NB4 (cell line): ENCODE measurements at places on chromosomes 13 and 19.

- no peak for DNase-seq
These were observed 22.0 kb upstream of the LRRC4B start for GRCh38 chr19:50590191-50590590.

DNA sequence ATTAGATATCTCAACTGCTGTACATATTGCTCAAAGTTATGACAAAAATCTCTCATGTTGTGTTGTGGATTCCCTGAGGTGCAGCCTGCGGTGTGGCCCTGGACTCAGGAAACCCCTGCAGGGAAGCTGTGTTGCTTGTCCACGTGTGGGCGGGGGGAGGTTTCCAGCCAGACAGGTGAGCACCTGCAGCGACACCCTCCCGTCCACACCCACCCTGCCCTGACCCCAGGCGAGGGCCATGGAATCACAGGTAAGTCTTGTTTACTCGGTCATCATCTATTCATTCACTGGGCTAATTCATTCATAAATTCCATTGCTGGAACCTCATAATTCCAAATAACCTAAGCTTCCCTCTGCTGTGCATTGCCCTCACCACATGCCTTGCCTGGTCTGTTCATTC is 14.1 kb downstream of the PLPP2 start:
- DNase-seq = no peak

DNA sequence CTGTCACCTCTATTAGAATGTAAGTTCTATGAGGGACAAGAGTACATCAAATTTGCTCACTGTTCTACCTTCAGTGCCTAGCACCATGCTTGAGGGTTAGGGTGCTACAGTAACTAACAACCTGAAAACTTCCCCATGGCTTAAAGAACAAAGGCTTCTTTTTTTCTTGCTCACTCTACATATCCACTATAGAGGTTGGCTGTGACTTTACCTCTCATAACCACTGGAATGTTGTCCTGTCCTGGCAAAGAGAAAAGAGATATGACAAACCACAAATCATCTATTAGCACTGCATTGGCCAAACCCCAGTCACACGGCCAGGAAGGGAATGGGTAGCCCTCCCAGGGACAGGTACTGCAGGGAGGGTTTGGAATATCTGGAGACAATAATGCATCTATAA is 23.2 kb upstream of the ACOD1 start:
- DNase-seq = no peak

- no peak for DNase-seq
These were observed 4.7 kb downstream of the CCDC194 start for GRCh38 chr19:17389288-17389687.

- DNase-seq = peak; percentile 54
These were observed 4.9 kb upstream of the CLEC17A start for GRCh38 chr19:14577885-14578427.

- no peak for DNase-seq
These were observed 59.5 kb downstream of the ZIC5 start for GRCh38 chr13:99911965-99912566.

GRCh38 chr19:1748115-1748872 is 5.0 kb upstream of the ONECUT3 start:
- no peak for DNase-seq

- peak; percentile 51 for DNase-seq
These were observed 7.9 kb upstream of the HSH2D start for GRCh38 chr19:16135430-16136127.

- DNase-seq = no peak
These were observed 188.9 kb upstream of the TSC22D1 start for GRCh38 chr13:44765001-44765471.

GRCh38 chr13:76223999-76224398 is 587.9 kb downstream of the LMO7 start:
- DNase-seq = no peak

DNA sequence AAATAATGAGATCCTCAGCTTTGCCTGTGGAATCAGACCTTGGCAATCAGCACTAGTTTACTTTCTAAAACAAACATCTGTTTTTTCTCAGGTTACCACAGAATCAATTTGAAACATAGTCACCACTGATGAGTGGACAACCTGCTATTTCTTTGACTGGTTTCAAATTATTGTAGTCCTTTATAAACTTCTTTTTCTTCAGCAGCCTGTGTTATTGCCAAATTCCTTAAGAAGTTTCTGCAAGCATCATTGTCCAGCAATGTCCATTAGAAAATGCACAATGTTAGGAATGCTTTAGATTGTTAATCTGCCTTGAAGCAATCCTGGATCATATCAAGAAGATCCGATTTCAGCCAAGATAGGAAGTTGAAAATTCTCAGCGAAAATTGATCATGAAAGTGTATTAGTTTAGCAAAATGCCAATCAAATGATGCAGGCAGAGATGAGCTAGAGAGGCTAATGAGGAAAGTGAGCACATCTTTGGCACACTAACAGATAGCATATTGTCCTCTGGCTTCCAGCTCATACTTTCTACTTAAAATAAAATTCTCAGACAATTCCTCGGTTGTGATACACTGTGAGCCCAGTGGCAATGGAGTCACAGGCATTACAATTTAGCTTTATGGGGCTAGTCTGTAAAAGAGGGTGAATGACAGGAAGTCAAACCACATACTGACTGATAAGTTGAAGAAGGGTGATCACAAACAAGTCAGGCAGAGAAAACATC is 270.6 kb downstream of the SLITRK6 start:
- DNase-seq = no peak

DNA sequence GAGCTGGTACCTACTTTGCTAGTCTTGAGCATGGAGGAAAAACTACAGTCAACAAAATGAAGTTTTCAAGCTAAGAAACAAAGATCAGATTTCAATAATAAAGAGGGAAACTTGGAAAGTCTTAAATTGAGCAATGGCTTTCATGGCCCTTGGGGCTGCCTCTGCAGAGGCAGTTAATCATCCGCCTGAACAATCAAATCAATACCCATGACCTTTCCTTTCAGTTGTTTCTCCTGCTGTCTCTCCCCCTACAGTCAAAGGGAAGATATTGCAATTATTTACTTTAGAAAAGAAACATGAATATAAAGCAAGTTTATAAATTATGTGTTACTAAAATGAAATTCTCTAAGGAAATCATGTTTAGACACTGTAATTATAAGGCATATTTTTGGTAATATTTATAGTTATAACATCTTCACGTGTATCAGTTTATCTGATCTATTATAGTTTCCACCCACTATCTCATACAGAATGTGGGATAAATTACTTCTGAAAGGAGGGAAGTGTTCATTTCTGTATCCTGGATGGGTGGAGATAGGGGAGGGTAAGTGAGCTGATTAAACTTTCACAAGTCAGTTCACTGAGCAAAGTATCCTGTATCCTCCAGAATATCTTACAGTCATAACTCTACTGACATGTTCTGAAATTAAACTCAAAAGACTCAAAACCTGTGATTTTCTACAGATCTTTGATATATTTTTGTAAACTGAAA is 72.4 kb upstream of the TSC22D1 start:
- peak; percentile 5 for DNase-seq

DNA sequence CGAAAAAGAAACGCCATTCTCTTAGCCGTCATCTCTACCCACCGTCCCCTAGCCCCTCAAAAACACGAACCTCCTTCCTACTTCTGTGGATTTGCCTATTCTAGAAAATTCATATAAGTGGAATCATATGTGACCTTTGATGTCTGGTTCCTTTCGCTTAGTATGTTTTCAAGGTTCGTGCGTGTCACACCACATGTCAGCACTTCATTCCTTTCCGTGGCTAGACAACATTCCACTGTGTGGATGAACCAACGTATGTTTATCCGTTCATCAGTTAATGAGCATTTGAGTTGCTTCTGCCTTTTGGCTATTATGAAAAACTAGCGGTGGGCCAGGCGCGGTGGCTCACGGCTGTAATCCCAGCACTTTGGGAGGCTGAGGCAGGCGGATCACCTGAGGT is 14.0 kb upstream of the PPP1R12C start:
- no peak for DNase-seq

DNA sequence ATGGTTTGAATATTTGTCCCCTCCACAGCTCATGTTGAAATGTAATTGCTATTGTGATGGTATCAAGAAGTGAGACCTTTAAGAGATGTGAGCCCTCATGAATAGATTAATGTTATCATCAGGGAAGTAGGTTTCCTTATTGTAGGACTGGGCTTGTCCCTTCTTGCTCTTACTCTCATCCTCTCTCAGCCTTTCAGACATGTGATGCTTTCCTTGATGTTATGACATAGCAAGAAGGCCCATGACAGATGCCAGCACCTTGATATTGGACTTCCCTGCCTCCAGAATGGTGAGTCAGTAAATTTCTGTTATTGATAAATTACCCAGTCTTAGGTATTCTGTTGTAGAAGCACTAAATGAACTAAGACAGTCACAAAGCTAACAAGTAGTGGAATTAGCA is 5.7 kb upstream of the ZMYM2 start:
- DNase-seq = no peak

DNA sequence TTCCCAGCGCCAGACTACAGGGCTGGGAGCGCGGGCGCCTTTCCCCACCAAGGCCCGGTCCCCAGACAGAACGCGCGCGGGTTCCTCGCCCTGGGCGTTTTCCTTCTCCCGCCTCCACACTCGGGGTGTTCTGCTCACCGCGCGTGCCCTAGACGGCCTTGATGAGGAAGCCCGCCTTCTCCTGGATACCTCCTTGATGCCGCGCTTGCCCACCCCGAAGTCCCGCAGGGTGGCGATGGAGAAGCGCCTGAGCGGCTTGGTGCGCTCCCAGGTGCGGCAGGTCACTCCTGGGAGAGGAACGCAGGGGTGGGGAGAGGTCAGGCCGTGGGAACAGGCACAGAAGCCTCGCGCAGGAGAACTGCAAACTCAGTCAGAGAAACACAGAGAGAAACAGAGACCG is 34.8 kb downstream of the CYP2B6 start:
- no peak for DNase-seq

- no peak for DNase-seq
These were observed 4.9 kb upstream of the GIPC3 start for GRCh38 chr19:3580156-3580934.

GRCh38 chr19:46748325-46749109 is 2.3 kb upstream of the STRN4 start:
- peak; percentile 95 for DNase-seq

DNA sequence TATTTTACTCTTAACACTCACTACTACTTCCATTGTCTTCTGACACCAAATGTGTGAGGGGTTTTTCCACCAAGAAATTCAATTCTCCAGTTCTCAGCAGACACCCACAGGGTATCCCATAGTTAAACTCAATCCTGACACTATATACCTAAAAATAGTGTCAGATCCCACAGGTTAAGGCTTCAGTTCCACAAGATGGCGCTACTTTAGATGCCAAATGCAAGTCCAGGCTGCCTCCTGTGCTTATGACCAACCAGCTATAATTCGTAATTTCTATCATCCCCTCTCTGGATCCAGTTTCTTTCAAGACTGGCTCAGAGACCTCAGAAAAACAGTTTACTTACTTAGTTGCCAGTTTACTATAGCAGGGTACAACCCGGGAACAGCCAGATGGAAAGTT is 1146.2 kb upstream of the SPRY2 start:
- DNase-seq = peak; percentile 60

GRCh38 chr19:23762884-23763711 is 4.4 kb upstream of the ZNF681 start:
- DNase-seq = peak; percentile 68

DNA sequence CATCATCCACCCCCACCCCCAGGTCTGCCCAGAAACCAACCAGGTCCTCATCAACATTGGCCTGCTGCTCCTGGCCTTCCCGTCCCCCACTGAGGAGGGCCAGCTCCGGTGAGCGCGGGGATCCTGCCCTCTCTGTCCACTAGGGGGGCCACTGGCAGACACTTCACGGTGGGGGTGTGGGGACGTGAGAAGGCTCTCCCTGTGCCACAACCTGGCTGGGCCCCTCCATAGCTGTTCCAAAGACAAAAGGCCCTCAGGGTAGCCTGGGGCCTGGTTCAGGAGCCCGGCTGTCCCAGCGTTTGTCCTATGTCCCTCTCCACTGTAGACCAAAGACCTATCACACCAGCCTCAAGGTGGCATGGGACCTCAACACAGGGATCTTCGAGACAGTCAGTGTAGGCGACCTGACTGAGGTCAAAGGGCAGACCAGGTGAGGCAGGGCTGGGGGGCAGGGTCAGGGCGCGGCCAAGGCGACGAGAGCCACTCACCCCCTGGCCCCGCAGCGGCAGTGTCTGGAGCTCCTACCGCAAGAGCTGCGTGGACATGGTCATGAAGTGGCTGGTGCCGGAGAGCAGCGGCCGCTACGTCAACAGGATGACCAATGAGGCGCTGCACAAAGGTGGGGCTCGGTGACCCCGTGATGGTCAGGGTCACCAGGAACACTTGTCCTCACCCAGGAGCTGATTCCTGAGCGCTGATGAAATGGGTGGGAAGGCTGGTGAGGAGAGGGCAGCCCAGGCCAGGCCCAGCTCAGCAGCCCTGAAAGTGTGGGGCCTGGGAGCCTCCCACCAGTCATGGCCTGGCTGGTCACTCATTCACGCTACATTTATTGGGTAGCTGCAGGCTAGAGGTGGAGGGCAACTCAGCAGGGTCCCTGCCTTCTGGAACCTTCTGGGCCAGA is 7.9 kb downstream of the DCAF15 start:
- peak; percentile 31 for DNase-seq

- DNase-seq = no peak
These were observed 39.6 kb downstream of the F2RL3 start for GRCh38 chr19:16928351-16928750.

- no peak for DNase-seq
These were observed 319.9 kb upstream of the DACH1 start for GRCh38 chr13:72186730-72187422.

DNA sequence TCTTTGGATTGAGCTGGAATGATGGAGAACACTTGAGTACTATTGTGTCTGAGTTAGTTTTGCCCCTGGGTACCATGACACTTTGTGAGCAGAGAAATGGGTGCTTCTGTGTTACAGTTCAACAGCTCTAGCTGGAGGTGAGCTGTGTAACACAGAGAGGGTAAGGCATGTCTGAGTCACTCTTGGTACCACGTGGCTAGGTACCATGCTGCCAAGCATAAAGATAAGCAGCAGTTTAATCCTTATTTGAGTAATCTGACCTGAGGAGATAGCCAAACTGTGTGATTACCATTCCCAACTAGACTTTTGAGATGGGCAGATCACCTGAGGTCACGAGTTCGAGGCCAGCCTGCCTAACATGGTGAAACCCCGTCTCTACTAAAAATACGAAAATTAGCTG is 122.0 kb downstream of the OLFM4 start:
- DNase-seq = no peak

DNA sequence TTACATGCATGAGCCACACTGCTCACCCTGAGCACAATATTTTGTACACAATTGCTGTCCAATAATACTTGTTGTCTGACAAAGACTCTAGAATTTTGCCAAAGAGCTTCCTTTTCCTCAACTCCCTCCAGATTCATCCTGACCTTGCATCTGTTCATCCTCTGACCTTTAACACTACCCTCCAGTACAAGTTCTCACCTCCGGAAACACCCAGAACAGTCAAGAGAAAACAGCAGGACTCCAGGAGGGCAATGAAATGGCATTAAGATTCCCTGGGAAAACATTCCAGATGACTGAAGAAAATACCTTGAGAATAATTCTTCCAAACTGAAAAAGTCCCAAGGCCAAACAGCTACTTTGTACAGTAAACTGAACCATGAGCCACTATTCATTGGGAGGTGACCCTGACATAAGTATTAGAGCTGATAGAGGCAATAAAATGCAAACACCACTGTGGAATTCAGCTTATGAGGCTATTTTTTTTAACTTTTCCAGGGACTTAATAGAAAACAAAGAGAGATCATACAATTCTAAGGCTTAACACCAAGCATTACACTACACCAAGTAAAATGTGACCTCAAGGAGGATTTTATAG is 15.7 kb upstream of the COG3 start:
- DNase-seq = no peak

- no peak for DNase-seq
These were observed 270.9 kb downstream of the DACH1 start for GRCh38 chr13:71596116-71596515.

- no peak for DNase-seq
These were observed 641.6 kb upstream of the PCDH20 start for GRCh38 chr13:62057286-62057685.
